ENCODE measurements at places on chromosomes 7 and 10. TPM values are rescaled to one million over a fixed set of nuclear protein-coding genes. Genes with fewer than 3 reads are reported as not detected.

Gene CCL24
- not detected for total RNA-seq

Gene UTF1
- not detected for total RNA-seq

Gene TRPV6
- total RNA-seq: not detected

Gene PNLIPRP1
- total RNA-seq: not detected

Gene MBL2
- not detected for total RNA-seq

Gene SEC24C
- 84.5 TPM for total RNA-seq

Gene GIMAP4
- total RNA-seq: 145 TPM

Gene ATG9B
- total RNA-seq: 2.3 TPM

Gene DEPP1
- 0.37 TPM for total RNA-seq

DNA sequence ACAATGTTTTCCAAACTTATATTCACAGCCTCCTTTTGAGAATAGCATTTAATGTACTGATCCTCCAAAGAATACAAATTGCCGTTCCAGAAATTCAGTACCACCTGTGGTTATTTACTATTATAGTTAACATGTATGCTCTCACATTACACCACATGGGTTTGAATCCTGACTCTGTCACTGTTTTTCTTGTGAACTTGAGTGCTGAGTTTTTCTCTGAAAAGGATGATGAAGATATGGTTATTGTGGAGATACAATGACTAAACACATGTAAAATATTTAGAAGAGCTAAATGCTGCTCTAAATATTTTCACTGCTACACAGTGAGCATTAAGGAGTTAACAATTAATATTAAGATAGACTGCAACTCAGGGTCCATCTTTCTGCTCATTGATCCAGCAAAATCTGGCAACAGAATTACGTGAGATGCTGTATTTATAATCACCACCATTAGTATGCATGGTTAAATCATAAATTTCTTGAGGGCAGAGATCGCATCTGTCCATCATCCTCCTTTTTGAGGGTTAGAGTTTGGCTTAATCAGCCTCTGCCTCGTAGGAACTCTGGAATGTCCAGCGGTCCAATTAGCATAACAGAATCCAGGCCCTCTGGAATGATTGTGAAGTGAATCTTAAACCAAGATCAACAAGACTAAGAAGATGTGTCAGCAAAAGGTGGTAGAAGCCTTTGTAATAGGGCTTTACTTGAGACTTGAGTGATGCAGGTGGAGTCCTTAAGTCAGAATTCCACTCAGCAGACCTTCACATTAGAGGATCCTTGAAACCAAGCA, 152.8 kb downstream of the MACC1 start:
- DNase-seq: no peak

- no peak for DNase-seq
Measured at GRCh38 chr7:25314094-25314730, 85.9 kb upstream of the NPVF start.

- no peak for DNase-seq
Measured at GRCh38 chr10:3563298-3563697, 221.7 kb downstream of the KLF6 start.

DNA sequence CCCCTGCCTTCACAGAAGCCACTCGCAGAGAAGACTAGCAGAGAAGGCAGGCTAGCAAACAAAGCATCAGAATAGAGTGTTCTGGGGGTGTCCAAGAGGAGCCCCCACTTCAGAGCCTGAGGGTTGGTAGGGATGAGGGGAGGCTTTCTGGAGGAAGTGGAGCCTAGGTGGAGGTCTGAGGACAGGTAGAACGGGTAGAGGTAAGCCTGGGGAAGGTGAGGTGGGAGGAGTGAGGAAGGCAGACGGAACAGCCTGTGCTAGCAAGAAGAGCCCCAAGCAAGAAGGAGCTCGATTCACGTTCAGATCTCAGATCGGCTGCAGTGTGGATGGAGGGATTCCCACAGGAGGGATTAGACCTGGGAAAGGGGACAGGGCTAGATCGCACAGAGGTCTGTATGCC, 66.0 kb upstream of the DUSP5 start:
- DNase-seq: no peak

- no peak for DNase-seq
Measured at GRCh38 chr7:16317406-16317805, 103.9 kb downstream of the CRPPA start.

DNA sequence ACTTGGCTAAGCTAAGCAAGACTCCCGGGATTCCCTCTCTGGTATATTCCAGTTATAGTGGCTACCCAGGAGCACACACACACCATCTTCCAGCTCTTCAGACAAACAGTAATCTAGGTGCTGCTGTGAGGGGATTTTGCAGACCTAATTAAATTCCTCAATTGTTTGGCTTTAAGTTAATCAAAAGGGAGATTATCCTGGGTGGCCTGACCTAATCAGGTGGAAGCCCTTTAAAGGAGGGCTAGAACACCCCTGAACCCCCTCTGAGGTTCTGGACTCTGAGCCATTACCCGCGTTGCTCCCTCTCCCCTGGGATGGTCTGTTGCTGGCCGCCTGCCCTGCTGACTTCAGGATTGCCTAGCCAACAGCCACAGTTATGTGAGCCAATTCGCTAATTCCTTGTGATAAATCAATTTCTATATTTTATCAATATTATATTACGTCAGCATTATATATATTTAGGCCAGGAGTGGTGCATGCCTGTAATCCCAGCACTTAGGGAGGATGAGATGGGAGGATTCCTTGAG, 6.4 kb downstream of the SFXN2 start:
- no peak for DNase-seq

GRCh38 chr10:70087616-70088307, 35.1 kb downstream of the MACROH2A2 start:
- no peak for DNase-seq

DNA sequence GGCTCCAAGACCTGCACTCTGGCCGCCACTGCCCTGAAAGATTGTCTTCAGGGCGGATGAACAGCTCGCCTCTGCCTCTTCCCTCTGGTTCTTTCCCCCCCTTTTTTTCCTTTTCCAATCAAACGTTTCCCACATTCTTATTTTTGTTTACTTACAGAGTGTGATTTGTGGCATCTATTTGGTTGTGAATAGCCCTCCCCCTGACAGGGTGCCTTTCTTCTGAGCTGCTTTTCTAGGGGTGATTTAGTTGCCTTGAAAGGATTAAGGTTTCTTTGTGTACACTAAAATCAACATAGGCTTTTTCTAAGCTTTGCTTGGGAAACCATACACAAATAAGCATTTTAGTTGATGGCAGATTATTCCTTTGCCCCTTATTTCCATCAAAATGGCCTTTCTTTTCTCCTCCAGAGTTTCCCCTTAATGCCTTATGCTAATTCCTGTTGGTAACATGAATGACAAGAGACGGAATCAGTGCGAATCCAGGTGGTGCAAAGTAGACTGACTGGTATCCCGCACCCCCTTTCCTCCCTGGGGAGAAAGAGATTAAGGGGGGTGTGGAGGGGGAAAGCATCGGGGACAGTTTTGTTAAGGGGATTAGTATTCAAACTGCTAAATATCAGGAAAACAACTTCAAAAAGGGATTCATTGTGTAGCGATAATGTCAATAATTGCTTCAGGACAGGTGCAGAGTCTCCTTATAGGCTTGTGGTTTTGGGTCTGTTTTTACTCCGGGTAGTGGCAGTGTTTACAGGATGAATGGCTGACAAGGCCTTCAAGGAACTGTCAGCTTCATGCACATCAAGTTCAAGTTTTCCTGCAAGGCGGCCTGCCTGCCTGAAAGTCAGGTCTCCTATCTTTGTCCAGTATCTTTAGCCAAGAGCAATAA, 431.6 kb upstream of the GALNT17 start:
- DNase-seq: no peak

DNA sequence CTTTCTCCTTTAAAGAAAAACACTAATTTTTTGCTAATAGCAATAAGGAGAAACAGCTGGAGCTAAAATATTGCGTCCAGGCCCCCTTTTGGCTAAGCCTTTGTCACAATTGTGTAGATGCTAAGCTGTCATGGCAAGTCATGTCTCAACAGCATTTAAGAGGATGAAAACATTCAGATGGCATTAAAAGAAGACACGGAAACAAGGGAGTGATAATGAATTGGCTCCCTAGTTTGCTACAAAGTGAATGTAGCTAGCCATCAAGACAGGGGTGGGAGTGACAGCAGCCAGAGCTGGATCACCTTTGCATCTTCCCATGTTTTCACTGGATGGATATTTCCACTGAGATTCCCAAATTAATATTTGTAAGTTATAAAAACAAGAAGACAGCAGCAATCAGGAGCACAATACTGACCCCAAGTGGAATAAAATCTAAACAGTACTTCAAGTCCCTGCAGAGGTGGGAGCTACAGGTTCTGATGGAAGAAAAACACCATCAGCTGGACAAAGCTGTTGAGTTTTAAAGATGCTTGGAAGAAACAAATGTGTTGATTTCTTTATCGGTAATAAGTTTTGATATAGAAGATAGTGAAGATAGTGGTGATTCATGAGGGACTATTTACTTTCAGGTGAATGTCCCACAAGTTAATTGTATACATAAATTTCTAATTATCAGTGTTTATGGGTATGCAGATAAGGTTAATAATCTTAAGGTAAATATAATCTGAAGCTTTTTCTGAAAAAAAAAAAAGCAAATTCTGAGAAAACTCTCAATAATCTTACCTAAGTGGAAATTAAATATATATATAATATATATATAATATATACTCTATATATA, 129.4 kb downstream of the SLC16A9 start:
- DNase-seq: no peak

DNA sequence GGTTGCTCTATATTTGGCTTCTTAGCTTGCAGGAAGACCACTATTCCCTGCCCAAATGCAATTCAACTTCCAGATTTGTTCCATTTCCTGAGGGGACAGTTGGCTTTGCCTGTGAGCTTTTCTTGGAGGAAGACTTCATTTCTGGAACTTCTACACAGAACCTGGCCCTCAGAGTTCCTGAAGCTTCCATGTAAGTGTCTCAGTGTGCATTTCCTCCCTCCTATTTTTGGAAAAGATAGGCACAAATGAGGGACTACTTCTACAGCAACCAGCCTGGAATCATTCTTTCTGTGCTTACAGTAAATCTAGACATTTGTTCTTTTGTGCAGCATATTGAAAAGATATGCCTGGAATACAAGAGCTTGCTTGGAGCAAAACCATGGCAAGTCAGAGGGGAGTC, 164.3 kb downstream of the CREB5 start:
- no peak for DNase-seq

GRCh38 chr10:23725548-23725947, 286.7 kb downstream of the OTUD1 start:
- no peak for DNase-seq

DNA sequence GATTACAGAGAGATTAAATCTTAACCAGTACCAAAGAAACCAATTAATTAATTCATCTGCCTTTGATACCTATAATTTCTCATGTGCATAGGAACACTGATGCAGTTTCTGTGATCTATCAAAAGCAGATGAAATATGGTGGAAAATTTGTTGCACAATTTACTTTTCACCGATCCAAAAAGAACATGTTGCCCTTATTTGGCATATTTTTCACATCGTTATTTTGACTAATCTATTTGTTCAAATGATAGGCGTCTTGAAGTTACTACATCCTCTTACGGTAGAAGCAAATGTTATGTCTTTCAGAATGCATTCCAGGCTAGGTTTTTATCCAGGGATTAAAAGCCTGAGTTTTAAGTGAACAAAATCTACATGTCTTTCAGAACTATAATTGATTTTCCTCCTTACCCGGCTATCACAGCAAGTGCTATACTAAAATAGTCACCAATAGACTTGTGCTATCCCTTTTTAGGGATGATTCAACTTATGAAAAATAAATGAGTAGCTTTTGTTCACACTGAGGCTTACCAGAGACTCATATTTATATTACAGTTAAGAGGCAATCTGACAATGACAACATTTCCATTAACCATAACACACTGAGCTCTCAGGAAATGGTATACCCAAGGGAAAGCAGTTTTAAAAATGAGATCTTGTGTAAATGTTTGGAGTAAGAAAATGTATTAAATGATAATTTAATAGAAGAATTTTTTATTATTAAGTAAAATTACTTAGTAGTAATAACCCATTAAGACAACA, 16.8 kb upstream of the TES start:
- DNase-seq: no peak

GRCh38 chr7:46386428-46387399, 465.6 kb upstream of the IGFBP3 start:
- no peak for DNase-seq

DNA sequence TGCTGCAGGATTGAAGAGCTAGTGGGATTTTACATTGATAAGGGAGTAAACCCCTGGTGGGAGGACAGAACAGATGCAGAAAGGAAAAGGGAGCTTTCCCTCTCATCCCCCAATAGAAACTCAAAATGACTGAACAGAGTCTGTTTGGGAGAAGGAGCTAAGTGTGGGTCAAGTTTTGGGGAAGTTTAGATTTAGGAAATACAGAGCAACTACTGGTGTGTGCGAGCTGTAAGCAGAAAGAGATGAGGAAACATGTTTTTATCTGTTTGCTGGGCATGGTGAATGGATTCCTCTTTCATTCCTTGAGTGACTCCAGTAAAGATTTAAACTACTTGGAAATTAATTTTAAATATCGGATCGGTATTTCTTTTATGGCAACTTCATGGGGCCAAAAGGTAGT, 132.7 kb downstream of the AOAH start:
- DNase-seq: no peak

GRCh38 chr7:37211097-37211880, 237.4 kb downstream of the ELMO1 start:
- DNase-seq: no peak

GRCh38 chr7:73847941-73848723, 5.8 kb upstream of the METTL27 start:
- DNase-seq: no peak

- DNase-seq: peak; percentile 49
Measured at GRCh38 chr7:128030654-128031611, at the start of gene LRRC4. LRRC4 (minus strand) TSS chr7:128031437; CDS start chr7:128030640, 797 bp downstream.

GRCh38 chr7:45028138-45028919, 28.3 kb downstream of the CCM2 start:
- DNase-seq: peak; percentile 37

- DNase-seq: no peak
Measured at GRCh38 chr10:96352027-96352426, 6.8 kb downstream of the OPALIN start.

GRCh38 chr7:19707240-19707639, 1.6 kb downstream of the POLR1F start:
- DNase-seq: no peak
